ENCODE measurements at places on chromosomes 11 and 22.

DNA sequence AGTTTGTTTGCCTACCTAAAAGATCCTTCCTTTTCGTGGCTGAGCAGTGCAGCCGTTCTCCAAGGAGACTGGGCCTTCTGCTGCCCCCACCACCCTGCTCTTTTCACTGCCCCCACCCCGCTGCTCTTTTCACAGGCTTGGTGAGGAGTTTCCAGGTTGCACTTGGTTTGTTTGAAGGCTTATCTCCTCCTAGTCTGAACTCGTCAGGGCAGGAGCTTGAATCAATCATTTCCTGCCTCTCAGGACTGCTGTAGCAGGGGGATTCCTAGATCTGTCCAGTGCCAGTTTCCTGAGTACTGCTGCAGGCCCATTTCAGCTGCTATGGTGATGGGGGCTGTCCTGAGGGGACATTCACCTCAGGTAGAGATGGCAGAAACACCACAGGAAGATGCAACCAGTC lies 10.0 kb downstream of the MED15 start:
- no peak for DNase-seq

GRCh38 chr11:76317296-76317695 lies 63.6 kb downstream of the THAP12 start:
- DNase-seq = no peak

GRCh38 chr11:59423835-59424234 lies 2.4 kb downstream of the OR5A2 start:
- no peak for DNase-seq

GRCh38 chr11:58429273-58429672 lies 1.4 kb upstream of the OR5B2 start:
- DNase-seq = no peak

GRCh38 chr22:39348909-39349505 lies 784 bp upstream of the SYNGR1 start:
- DNase-seq = no peak

- DNase-seq = no peak
These were observed 454.6 kb downstream of the MIAT start for GRCh38 chr22:27111796-27112672.

- no peak for DNase-seq
These were observed 709.3 kb upstream of the CCDC179 start for GRCh38 chr11:23569547-23569946.

GRCh38 chr11:45644981-45645889 lies 20.2 kb downstream of the CHST1 start:
- no peak for DNase-seq

DNA sequence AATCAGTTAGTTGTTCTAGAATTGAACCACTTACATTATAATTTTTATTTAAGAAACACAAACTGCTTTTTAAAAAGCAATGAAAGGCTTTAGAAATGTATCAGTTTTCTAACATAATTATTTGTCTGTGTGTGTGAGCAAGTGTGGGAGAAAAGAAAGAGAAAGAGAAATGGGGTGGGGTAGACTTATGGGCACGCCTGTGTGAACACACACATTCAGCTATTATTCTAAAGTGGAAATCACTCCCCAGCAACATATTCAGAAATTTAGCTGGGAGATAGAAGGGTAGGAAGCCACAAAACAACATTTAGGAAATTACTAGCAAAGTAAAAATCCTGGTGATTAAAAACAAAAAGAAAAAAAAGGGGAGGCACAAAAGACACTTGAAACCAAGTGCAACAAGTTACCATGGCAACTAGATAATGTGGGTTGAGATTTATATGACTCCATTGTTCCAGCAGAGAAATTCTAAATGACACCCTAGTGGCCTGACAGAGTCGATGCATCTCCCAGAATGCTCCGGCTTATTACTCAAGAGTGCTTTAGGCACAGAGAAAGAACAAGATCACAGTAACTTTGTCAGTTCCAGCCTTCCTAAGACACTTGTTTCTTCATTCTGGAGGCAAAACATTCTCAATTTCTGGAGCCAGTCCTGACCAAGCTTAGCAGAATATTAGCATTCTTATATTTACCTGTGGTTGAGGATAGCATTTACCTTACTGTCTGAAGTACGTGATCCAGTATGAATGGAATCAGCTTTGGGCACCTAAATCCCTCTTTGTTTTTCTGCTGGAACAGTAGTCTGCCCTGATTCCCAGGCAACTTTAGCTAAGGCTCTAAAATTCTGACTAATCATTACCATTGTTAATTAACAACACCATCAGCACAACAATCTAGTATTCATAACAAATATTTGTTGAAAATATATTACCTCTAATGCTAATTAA lies 444.4 kb downstream of the DLG2 start:
- DNase-seq = no peak

GRCh38 chr22:35250156-35250555 lies 7.1 kb upstream of the HMGXB4 start:
- DNase-seq = no peak

- DNase-seq = no peak
These were observed 4.4 kb downstream of the TP53I11 start for GRCh38 chr11:44946263-44946662.

GRCh38 chr11:16392616-16393015 lies 36.3 kb upstream of the SOX6 start:
- DNase-seq = no peak

- DNase-seq = no peak
These were observed 42.0 kb upstream of the FADD start for GRCh38 chr11:70161043-70161625.

- no peak for DNase-seq
These were observed 16.8 kb downstream of the LRRC32 start for GRCh38 chr11:76653674-76654284.

DNA sequence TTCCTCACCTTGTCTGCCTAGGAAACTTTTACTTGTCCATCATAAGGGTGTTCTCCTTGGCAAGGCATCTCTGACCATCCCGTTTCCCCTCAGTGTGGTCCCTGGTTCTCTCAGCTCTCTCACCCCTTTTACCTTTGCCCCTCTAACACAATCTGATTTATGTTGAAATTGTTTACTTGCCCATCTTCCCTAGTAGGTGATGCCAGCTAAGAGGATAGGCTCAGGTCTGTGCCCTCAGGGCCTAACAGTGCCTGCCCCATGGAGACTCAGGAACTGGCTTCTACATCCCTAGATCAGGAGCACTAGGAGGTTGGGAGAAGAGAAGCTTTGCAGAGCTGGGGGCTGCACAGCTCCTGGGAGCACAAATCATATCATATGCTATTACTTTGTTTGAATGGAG lies 21.1 kb upstream of the ALG8 start:
- DNase-seq = no peak

- no peak for DNase-seq
These were observed 49.4 kb upstream of the ELF5 start for GRCh38 chr11:34562976-34563375.

GRCh38 chr11:134355136-134355535 lies 23.3 kb downstream of the GLB1L2 start:
- DNase-seq = no peak

DNA sequence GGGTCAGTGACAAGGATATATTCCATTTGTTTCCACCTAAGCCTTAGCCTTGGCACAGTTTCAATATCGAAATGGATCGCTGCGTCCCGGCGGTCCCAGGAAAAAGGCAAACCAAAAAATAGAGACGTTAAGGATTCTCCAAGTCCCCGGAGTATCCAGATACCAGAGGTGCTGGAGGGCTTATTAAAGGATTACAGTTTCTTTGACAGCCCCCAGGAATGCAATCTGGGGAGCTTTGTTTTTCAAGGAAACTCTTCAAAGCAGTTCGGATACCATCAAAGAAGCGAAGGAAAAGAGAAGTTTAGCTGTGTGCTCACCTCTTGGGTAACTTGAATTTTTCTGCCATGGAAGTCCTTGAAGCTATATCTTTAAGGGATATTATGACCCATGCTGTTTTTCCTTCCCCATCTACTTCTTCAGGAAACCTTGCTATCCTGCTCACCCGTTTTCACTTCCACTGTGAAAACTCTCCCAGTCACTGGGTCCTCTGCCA lies 600 bp upstream of the GPR83 start:
- no peak for DNase-seq

DNA sequence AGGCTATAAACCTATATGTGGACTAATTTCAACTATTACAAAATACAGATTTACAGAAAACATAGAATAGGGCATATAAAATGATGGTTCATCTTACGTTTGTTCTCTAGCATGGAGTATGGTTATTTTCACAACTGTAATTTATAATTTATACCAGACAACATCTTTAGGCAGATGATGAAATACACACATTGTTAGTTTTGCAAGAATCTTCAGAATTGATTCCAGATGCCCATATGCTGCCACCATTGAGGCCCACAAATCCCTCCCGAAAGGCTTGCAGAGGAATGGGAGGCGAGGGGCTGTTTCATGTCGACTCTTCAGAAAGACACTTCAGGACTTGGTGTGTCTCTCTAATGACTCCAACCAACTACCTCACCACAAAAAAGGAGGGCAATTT lies 6.2 kb downstream of the PTPN5 start:
- DNase-seq = no peak

DNA sequence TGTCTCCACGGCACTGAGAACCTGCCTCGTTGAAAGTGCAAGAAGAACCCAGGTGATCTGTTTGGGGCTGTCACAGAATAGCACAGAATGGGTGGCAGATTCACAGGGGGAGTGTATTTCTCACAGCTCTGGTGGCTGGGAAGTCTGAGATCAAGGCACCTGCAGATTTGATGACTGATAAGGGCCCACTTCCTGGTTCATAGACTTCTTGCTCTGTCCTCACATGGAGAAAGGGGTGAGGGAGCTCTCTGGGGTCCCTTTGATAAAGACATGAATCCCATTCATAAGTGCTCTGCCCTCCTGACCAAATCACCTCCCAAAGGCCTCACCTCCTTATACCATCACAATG lies 198.5 kb upstream of the SORL1-AS1 start:
- DNase-seq = no peak

GRCh38 chr11:81802591-81802990 lies 931.1 kb downstream of the FAM181B start:
- no peak for DNase-seq

DNA sequence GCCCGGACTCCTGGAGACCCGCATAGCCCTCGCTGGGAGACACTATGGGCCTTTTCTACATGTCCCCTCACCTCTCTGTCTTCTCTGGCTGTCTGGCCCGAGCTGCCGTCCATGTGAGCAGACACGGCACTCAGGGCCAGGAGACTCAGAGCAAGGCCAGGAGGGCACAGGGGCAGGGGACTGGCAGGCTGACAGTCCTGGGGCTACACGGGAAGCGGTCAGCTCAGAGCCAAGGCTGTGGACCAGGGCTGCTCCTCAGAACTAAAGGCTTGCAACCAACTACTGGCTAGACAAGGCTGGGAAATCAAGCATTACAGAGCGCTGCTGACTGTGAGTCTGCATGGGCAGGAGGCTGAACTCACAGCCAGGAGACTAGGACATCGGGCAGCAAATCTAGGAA lies 56.1 kb upstream of the CDON start:
- DNase-seq = no peak

DNA sequence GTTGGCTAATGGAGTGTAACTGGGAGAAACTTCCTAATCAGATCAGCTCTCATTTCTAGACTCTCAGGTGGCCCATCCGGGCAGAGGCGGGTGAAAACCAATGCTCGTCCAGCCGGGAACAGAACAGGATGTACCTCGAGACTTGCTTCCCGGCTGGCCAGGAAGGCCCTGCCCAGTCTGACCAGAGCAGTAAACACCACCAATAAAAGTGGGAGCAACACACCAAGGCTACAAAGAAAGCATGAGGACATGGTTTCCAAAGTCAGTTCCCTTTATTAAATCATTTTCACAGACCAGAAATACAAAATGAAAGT lies 940 bp upstream of the TNKS1BP1 start:
- no peak for DNase-seq

DNA sequence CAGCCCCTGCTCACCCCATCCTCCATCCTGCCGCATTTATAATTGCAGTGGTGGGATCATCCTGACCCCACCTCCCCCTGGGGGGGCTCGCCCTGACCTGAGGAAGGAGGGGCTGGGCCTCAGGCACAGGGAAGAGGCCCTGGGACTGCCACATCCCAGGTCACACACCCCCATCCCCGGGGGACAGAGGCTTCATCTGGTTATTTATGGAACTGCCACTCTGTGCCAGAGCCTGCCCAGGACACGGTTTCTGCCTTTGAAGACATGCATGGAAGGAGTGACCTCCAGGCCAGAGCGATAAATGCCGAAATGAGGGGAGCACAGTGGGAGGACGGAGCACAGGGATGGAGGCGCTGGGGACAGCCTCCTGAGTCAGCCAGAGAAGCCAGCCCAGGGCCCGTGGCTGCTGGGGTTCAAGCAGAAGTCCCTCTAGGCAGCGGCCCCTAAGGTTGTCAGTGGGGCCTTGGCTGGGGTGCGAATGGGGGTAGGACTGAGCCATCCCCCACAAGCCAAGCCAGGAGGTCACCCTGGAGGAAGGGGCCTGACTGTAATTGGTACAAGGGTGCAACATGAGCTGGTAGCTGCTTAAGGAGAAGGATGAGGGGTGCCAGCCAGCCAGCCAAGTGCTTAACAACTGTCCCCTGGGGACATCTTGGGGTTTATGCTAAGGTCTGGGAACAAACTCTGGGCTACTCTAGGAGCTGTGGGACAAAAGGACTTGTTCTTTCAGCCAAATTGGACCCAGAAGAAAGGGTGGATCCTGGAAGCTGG lies 51.4 kb upstream of the SHISAL1 start:
- no peak for DNase-seq

- DNase-seq = no peak
These were observed 592 bp downstream of the EEF1G start for GRCh38 chr11:62573006-62573591.

GRCh38 chr11:77884186-77884828 lies 63.4 kb downstream of the AAMDC start:
- no peak for DNase-seq

DNA sequence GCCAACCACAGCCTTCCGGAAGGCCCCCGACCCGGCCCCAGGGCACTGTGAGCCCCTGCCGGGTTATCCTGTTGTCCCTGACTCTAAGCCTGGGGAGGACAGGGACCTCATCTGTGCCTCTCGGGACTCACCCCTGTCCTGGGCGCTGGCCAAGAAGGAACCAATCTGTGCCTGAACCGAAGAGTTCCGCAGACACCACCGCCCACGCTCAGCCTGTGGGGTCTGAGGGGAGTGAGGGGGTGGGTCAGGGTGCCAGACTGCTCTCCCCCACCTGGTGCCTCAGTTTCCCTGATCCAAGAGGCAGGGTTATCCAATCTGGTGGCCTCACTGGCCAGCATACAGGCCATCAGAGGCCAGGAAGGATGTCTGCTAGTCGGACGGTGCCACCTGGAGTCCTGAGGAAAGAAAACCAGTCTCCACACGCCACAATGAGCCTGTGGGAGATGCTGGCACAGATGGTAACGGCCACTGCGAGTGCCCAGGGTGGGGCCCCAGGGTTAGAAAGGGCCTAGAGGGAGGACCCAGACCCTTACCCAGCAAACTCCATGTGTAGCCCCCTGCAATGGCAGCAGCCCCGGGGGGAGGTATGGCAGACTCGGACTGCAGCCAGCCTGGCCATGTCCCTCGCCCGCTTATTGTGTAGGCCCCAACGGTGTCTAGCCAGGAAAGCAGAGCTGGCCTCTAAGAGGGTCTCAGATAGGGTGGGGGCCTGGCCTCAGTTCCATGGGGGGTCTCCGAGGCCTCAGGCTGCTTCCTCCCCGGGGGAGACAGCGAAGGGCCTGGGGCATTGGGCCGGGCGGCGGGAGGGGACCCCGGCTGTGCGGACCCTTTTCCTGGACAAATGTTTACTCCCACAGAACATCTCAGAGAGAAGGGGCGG lies 827 bp upstream of the TNNT3 start:
- no peak for DNase-seq
